ENCODE measurements at places on chromosomes 5 and 9.
A peak's percentile ranks its signal among the peaks of the same experiment; 100 is the strongest.

DNA sequence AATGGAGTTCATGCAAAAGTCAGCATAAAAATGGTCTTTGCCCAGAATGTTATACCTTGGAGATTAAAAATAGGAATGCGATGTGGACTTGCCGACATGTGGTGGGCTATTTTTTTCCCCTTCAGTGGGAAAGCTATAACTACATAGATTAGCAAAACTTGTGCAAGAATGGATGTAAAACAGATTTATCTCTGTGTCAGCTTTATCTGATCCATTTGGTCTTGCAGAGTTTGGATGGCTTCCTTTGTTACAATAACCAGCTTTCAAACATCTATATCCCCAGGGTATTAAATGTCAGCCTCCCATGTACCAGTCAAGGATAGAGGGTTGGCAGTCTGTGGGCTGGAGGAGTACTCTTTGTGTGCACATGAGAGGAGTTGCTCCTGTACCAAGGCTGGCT, 284.9 kb downstream of the TMEM38B start:
- H3K27ac ChIP-seq = no peak overlapping the region
- H3K36me3 ChIP-seq = no peaks in the 10 kb centered on the region
- DNase-seq = no peak
- H3K4me1 ChIP-seq = no peaks in the 10 kb centered on the region
- H3K4me3 ChIP-seq = no peak overlapping the region
- no peaks in the 10 kb centered on the region for H3K27me3 ChIP-seq

- no peak overlapping the region for H3K4me3 ChIP-seq
- no peaks in the 10 kb centered on the region for H3K27me3 ChIP-seq
- DNase-seq = no peak
Measured at GRCh38 chr9:8014997-8015682, 215.6 kb upstream of the DMAC1 start.

GRCh38 chr5:168227973-168228615, 63.4 kb upstream of the WWC1 start:
- no peaks in the 10 kb centered on the region for H3K36me3 ChIP-seq
- no peak overlapping the region for H3K27ac ChIP-seq
- DNase-seq = peak; percentile 58
- peaks cover 4% of the 10 kb centered on the region for H3K27me3 ChIP-seq
- peak overlapping the region; percentile 37 for H3K4me3 ChIP-seq
- peaks cover 11% of the 10 kb centered on the region for H3K4me1 ChIP-seq

DNA sequence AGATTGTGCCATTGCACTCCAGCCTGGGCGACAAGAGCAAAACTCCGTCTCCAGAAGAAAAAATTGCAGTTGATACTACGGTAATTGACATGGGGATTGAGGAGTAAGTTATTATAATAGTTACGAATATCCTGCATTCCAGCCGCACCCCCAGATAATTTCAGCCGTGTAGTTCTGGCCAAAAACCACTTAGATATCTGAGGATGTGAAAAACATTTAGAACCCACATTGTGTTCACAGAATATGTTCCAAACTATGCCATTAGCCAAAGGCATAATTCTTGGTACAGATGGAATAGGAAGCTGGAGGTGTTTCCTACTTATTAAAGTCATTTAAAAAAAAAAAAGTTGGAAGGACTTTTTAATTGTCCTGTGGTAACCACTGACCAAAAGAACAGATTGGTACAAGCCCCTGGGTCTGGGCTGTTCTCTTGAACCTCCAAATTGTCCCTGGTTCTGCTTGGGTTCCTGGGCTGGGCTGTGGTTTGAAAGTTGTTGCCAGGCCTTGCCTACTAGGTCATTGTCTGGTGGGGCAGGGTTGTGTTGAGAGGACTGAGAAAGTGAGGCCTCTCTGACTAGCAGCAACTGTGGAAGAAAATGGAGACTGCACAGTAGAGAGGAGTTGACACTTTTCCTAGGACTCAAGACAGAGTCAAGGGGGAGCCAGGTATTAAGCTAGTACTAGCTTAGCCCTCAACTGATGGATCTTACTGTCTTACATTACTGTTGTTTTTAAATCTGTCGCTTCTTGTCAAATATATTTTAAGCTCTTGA, 198.8 kb downstream of the NR3C1 start:
- peaks cover 6% of the 10 kb centered on the region for H3K4me1 ChIP-seq
- H3K4me3 ChIP-seq = no peak overlapping the region

GRCh38 chr5:149310947-149311658, 34.2 kb upstream of the GRPEL2 start:
- H3K4me1 ChIP-seq = no peaks in the 10 kb centered on the region
- no peak overlapping the region for H3K27ac ChIP-seq
- H3K4me3 ChIP-seq = no peak overlapping the region

- no peak overlapping the region for H3K27ac ChIP-seq
- H3K36me3 ChIP-seq = no peaks in the 10 kb centered on the region
- no peak for DNase-seq
- H3K4me1 ChIP-seq = peaks cover 9% of the 10 kb centered on the region
- no peak overlapping the region for H3K4me3 ChIP-seq
- H3K27me3 ChIP-seq = peaks cover 30% of the 10 kb centered on the region
Measured at GRCh38 chr5:141800617-141801016, 77.6 kb downstream of the PCDH1 start.

DNA sequence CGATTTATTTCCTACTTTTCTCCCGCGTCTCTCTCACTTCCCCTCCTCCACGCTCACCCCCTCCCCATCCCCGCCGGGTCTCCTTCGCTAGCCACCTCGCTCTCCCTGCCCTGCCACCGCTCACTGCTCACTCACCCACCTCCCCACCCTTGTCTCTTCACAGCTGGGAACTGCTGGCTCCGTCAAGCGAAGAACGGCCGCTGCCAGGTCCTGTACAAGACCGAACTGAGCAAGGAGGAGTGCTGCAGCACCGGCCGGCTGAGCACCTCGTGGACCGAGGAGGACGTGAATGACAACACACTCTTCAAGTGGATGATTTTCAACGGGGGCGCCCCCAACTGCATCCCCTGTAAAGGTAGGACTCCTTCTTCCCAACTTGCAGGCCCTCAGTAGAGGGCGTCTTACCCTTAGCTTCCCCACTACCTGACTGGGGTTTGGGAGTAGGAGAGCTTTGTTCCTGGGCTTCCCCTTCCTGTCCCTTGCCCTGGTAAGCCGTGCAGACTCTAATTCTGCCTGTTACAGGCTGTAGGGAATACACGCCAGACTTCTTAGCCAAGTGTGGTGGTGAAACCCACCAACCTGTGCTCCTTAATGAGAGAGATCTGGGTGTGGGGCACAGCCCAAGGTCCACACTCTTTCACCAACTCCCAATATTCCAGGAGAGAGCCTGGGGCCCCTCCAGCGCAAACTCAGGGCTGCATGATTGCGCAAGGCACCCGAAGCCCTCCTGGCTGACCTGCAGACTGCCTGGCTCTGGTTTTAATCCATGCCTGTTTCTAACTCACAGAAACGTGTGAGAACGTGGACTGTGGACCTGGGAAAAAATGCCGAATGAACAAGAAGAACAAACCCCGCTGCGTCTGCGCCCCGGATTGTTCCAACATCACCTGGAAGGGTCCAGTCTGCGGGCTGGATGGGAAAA, 2.5 kb downstream of the FST start:
- H3K27me3 ChIP-seq = peaks cover 63% of the 10 kb centered on the region
- peak overlapping the region; percentile 91 for H3K4me3 ChIP-seq

DNA sequence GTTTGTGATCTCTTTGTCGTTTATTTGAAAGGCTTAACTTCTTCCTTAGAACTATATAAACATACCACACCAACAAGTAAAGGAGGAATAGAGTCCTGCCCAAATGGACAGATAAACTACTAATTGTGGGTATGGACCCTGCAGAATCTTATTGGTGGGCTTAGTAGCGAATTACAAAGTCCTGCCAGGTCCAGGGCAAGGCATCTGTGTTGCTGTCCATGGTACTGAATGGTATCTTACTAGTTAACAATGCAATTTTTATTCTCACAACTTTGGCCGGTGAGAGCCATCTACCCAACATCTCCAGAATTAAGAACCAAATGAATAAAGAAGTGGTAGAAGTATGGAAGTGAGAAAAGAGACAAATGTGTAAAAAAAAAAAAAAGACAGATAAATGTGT, 1782.4 kb upstream of the WWC1 start:
- no peak overlapping the region for H3K4me3 ChIP-seq
- DNase-seq = no peak
- no peaks in the 10 kb centered on the region for H3K36me3 ChIP-seq
- H3K4me1 ChIP-seq = no peaks in the 10 kb centered on the region
- no peaks in the 10 kb centered on the region for H3K27me3 ChIP-seq

- H3K36me3 ChIP-seq = peaks cover 37% of the 10 kb centered on the region
- no peak for DNase-seq
- H3K4me1 ChIP-seq = peaks cover 8% of the 10 kb centered on the region
Measured at GRCh38 chr9:72351538-72352453, 13.2 kb downstream of the ZFAND5 start.

DNA sequence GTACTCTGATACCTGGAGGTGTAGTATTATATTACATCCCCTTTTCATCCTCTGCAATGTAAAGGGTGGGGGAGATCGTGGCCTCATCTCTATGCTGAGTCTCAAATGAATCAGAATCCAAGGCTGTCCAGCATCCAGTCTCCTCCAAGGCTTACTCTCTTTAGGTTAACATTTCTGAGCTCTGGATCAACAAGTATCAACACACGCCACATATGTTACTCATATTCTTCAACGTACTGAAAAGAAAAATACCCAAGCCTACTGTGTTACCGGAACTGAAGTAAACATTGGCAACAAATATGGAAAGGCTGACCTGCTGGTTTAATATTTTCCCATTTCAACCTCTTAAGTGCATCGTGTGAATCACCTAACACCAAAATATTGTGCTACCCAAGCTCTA, 241.8 kb downstream of the GAS1 start:
- no peaks in the 10 kb centered on the region for H3K36me3 ChIP-seq
- H3K4me1 ChIP-seq = no peaks in the 10 kb centered on the region
- no peak overlapping the region for H3K4me3 ChIP-seq
- H3K27ac ChIP-seq = no peak overlapping the region
- no peak for DNase-seq

DNA sequence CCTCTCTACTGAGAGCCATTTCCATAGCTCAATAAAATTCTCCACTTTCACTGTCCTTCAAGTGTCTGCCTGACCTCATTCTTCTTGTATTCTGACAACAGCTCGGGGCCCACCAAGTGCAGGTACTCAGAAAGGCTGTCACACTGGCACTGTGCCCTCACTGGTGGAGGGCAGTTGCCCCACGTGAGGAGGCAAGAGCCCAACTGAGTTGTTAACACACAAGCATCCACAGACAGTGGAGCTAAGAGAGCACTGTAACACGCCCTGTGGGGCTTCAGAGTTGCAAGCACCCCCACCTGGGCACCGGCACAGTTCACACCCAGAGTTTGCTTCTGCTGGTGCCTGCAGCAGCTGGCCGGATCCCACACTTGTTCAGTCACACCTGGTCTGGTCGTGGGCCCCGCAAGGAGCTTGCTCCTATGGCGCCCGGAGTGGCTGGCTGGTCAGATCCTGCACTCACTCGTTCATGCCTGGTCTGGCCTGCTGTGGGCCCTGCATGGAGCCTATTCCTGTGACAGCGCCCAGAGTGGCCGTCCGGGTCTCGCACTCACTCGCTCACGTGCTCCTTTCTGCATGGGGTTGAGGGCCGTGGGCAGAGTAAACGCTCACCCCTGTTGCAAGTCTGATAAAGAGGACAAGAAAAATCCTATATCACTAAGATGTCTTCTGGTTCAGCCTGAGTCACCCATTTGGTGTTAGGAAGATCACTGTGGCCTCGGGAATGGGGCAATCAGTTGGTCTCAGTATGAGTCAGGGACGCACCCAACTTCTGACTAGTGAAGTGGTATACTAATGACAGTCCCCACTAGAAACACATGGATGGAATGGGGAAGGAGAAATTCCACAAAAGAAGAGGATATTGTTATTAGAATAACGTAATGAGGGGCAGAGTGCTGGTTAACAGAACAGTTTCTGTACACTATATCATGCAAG, 87.0 kb upstream of the CCNH start:
- no peak overlapping the region for H3K4me3 ChIP-seq
- no peaks in the 10 kb centered on the region for H3K27me3 ChIP-seq
- H3K4me1 ChIP-seq = no peaks in the 10 kb centered on the region
- no peaks in the 10 kb centered on the region for H3K36me3 ChIP-seq
- no peak for DNase-seq

All from T-helper 2 cell treated with Interferon-gamma antibody and Interleukin-4, amounts not matched to agents 5 μg/mL and 100 μg/mL, for 36 hours (primary cell).